Effector memory CD4-positive, alpha-beta T cell (primary cell): ENCODE measurements at places on chromosomes 7 and 10.

GRCh38 chr7:37445790-37446189, 2.9 kb downstream of the ELMO1 start:
- no peak for DNase-seq

GRCh38 chr7:112296432-112296831, 89.9 kb downstream of the ZNF277 start:
- DNase-seq, result no peak

DNA sequence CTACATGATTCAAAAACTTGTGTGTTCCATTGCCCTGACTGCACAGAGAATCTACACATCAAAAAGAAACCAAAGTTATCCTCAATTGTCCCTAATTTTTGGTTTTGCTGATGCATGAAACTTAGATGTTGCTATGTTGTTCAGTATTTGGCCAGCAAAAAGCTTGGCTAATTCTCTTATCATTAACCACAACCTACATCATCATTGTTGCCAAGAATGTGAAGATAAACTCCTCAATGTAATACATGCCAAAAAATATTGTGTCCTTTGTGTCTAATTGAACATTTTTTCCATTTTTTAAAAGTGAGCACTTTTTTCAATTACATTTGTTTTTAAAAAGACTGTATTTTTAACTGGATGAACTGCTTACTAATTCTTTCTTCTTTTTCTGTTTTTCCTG, 268.0 kb upstream of the SEMA3D start:
- DNase-seq, result no peak

DNA sequence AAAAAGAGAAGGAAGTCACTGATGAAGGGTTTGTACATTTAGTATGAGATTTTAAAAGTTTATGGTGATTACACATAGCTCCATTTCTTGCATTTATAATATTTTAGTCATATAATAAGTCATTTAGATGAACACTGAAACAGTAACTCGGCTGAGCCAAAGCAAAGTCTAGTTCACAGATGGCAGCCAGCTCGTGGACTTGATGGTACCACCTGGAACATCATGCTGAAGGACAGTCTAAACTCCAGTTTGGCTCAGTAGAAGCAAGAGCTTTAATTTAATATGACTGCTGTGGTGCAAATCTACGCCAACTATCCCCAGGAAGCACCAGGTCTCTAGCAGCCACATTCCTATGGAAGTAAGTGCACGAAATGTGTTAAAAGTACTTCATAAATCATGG, 16.4 kb downstream of the SRI start:
- no peak for DNase-seq

DNA sequence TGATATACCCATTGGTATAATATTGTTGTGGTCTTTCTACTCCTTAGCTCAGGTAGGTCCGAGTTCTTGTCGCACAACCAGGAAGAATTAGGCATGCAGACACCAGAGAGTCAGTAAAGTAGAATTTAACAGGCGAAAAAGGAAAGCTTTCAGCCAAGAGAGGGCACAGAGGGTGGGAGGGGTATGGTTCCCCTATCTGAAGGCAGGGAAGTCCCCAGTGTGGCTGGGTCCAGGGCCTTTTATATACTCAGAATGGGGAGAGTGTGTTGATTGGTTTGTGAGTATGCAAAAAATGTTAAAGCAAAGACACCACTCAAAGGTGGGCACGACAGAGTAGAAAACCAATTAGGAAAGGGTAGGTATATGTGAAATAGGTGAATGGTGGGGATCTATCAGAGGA, 53.9 kb downstream of the IMMP2L start:
- no peak for DNase-seq

GRCh38 chr10:101940916-101941315, 97.3 kb upstream of the KCNIP2 start:
- DNase-seq, result no peak

DNA sequence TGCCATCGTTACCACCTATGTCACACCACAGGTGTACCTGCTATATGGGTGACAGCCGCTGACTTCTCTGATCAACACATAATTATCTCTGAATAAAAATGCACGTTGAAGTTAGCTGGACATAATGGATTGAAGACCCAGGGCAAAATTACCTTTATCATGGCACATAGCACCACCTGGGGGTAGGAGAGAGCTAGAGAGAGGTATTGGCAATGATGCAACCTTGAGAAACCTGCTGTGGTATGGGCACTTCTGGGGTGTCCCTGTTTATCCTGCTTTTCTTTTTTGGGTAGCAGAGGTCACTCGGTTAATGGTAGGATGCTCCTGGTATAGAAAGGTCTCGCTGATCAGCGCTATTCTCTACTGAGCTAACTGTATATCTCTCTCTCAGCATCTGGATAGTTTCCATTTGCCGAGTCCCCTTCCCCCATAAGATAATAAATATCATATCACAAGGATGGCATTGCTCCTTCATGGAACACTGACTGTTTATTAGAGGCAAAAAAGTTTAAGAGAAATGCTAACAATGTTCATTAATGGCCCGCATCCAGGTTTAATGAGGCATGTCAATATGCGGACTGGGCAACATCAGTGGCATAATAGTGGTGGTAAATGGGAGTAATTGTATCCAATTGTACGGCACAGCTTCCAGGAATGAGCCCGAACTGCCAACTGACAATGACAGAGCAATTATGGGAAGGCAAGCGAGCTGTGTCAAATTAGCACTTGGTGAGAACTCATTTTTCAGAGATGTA, 323.1 kb downstream of the TFEC start:
- DNase-seq, result no peak

DNA sequence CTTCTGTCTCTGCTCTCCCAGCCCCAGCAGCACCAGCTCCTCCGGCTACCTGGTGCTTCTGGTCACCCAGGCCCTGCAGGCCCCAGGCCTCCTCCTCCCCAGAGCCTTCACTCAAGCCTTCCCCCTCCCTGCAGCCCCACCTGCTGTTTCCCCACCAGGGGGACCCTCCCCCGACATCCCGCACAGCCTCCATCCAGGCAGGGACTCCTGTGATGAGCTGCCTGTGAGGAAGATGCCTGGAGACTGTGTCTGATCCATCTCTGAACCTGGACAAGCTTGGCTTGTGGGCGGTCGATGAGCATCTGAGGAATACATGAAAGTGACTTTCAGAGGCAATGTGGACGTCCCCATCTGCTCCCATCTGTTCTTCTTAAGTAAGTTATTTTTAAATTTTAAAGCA, 45.0 kb downstream of the RAMP3 start:
- DNase-seq, result no peak

GRCh38 chr7:140261522-140261921, 84.7 kb upstream of the KDM7A start:
- DNase-seq, result no peak

GRCh38 chr10:124018886-124019525, 74.4 kb downstream of the CHST15 start:
- no peak for DNase-seq

- no peak for DNase-seq
These were observed 55.3 kb downstream of the TEX36 start for GRCh38 chr10:125627646-125628045.

DNA sequence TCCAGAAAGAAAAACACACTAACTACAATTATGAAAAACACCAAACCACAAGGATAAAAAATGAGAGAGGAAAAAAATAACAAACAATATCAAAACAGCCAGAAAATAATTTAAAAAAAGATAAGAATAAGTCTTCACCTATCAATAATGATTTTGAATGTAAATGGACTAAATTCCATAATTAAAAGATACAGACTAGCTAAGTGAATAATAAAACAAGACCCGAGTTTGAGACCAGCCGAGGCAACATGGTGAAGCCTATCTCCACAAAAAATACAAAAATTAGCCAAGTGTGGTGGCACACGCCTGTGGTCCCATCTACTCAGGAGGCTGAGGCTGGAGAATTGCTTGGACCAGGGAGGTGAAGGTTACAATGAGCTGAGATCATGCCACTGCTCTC, 131.1 kb downstream of the MTERF1 start:
- no peak for DNase-seq

DNA sequence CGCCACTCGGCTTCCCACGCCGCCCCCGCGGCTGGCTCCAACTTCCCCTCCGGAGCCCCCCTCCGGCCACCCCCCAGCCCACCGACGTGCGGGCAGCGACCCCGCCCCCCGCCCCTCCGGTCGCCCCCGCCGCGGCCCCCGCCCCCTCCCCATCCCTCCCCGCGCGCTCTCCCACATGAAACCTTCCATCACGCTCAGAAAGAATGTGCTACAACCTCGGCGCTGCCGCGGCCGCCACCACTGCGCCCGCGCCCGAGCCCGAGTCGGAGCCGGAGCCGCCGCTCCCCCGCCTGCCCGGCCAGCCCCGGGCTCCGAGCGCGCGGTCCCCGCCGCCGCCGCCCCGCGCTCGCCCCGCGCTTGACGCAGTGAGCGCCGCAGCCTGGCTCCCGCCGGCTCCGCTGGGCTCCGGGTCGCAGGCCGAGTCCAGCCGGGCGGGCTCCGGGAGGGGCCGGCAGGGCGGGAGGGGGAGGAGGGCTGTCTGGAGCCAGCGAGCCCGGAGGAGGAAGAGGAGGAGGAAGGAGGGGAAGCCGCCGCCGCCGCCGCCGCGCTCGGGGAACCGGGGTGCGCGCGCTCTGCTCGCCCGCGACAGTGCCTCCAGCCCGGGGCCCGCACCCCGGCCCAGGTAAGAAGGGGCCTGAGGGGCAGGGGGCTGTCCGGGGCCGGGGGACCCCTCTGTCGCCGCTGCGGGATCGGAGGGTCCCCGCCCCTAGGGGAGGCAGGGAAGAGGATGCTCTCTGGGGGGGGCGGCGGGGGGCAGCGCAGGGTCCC, 4.3 kb upstream of the ELFN1 start:
- DNase-seq, result no peak
